ENCODE measurements at places on chromosomes 2 and 18. TPM values are rescaled to one million over a fixed set of nuclear protein-coding genes. Genes with fewer than 3 reads are reported as not detected.

- no peak for DNase-seq
These were observed 268.9 kb downstream of the TDRD15 start for GRCh38 chr2:21392649-21393048.

- no peak for DNase-seq
These were observed 47.1 kb upstream of the REL start for GRCh38 chr2:60834270-60834717.

DNA sequence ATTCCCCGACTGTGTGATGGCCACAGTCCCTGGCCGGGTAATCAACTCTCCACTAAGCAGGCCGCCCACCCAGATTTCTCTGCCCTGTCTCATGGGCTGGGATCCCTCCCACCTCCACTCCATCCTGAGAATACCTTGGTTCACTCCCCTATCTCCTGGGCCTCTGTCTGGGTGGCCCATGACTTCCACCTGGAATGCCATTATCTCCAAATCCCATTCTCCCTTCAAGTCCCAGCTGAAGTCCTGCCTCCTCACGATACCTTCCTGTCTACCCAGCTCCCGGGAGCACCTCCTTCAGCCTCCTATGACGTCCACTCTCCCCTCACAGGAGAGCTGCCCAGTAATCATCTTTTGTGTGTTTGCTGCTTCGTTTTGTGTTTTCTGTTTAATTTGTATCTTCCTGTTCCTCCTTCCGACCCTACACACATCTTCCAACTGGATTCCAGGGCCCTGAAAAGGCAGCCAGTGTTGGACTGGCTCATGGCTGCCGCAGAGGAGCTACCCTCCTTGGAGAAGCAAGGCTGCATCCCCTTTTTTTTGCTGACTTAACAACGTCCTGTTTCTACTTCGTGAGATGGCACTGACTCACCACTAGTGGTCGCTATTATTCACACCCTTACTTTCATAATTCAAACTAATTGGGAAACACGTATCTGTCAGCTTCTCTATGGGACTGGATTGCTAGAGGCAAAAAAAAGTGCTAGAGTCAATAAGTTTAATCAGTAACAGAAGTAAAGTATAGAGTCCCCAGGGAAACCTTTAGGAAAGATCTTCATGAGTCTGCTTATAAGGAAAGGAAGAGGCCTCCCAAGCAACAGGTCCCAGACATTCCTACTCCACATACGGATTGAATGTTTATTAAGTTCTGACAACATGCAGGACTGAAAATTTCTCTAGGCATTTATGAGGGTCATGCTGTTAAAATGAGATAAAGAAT lies 171.9 kb upstream of the GATA6 start:
- no peak for DNase-seq

DNA sequence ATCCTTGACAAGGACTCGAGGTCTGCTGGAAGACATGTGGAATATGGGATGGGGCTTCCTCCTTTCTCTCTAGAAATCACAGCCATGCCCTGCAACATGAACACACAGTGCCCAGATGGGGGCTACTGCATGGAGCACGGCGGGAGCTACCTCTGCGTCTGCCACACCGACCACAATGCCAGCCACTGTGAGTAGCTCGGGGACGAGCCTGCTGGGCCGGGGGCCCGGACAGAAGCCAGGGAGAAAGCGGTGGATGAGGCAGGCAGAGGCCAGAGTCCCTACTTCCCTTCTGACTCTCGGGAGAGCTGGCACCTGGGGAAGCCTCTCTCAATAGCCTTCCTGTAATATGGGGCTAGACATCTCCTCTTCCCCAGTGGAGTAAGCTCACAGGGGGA lies 50.5 kb downstream of the SNED1 start:
- no peak for DNase-seq

- no peak for DNase-seq
These were observed 106.8 kb upstream of the SPATS2L start for GRCh38 chr2:200199576-200200263.

- DNase-seq: no peak
These were observed 99.3 kb upstream of the FZD5 start for GRCh38 chr2:207868855-207869596.

GYPC gene
- polyA plus RNA-seq: 104 TPM

SCYGR6 gene
- not detected for polyA plus RNA-seq

SCN7A gene
- polyA plus RNA-seq: 65.4 TPM
